ENCODE measurements at places on chromosomes 4 and X. TPM values are rescaled to one million over a fixed set of nuclear protein-coding genes. Genes with fewer than 3 reads are reported as not detected.

GRCh38 chrX:69285881-69286564, 120.8 kb upstream of the PJA1 start:
- DNase-seq, result peak; percentile 84

- DNase-seq, result no peak
Measured at GRCh38 chrX:153669901-153670731, 3.5 kb downstream of the PNCK start.

DNA sequence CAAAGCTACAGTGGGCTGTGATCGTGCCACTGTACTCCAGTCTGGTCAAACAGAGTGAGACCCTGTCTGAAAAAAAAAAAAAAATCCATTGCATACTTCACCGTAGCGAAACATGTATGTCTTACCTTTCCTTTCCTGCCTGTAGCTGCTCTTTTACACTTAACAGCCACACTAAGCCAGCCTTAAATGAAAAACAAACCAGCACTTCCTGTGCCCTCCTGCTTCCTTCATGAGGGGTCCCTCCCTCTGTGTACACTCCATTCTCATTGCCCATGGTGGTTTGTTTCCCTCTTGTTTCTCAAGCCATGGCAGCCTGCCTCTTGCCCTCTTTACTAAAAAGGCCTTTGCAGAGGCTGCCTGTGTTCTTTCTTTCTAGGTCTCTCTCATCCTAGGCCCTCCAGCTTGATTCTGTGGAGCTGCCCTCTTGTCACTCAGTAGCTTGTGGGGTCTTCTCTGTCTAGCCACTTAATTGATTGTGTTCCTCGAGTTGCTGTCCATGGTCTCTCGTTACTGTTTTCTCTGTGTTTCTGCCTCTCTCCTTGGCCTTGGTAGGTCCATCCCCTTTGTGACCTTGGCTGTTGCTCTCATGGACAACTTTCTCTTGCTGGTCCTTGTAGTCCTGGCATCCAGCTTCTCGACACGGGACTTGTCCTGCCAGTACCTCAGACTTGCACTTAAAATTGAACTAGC, 52.1 kb upstream of the MSANTD1 start:
- no peak for DNase-seq

- DNase-seq, result no peak
Measured at GRCh38 chr4:182886768-182887167, 30.4 kb downstream of the DCTD start.

DNA sequence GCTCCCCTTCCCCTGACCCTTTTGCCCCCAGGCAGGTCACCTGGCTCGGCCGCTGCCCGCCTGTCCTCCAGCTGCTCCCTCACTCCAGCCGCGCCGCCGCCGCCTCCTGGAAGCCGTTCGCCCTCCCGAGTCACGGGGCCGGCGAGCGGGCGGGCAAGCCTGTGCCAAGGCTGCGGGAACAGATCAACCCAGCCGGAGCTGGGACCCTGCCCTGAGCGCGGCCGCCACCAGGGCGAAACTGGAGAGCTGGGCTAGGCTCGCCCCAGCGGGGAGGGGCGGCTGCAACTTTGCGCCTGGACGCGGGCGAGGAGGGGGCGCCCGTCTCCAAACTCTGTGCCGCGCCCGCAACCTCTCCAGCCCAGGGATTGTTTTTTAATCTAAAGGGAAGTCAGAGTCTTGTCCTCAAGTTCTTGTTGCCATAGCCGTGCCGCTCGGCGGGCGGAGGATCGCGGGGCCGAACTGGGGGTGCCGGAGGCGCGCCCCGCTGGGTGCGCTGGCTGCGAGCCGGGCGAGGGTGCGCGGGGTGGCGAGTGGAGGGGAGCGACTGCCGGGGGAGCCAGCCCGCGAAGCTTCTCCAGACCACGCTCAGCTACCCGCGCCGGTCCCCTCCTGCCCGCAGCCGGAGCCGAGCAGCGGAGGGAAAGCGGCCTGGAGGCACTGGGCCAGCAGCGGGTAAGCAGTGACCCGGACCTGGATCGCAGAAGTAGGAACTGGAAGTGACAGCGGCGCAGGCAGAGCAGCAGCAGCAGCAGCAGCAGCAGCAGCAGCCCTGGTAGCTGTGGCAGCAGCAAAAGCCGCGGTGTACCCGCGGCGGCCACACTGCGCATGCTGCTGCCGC, 13.4 kb downstream of the ARHGEF6 start:
- peak; percentile 81 for DNase-seq

GLRA3 gene
- not detected for total RNA-seq

RTL9 gene
- total RNA-seq, result 0.40 TPM
